ENCODE measurements at places on chromosomes 5 and 9.
A peak's percentile ranks its signal among the peaks of the same experiment; 100 is the strongest.

DNA sequence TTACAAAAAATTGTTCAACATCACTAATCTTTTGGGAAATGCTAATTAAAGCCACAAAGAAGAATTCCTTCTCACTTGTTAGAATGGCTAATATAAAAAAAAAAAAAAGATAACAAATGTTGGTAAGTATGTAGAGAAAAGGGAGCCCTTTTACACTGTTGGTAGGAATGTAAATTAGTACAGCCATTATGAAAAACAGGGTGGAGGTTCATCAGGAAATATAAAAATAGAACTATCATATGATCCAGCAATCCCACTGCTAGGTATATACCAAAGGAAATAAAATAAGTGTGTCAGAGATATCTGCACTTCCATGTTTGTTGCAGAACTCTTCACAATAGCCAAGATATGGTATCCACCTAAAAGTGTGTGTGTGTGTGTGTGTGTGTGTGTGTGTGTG lies 83.5 kb upstream of the RGMB start:
- DNase-seq, result no peak

- no peak for DNase-seq
Observed at GRCh38 chr9:111502506-111502905, 18.3 kb upstream of the ECPAS start.

DNA sequence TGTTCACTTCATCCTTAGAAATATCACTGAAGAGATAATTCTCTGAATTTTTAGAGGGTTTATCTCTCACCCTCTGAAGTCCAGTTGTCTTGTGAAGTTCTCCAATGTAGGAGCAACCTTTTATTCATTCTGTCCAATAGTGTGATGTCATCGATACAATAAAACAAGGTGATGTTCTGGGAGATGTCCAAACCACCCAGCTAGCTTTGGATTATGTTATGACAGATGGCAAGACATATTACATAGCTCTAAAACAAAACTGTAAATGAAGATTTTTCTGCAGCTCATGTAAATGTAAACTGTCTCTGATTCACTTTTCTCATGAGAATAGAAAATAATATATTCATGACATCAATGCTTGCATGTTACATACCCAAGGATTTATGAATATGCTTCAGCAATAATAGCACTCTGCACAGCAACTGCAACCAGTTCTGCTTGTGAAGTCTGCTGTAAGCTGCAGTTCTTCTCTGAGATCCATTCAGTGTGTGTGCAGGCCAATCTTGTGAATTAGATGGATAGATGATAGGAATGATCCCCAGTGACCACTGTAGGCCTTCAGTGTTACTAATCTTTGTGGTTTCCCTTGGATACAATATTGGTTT lies 172.6 kb upstream of the CDH12 start:
- no peak for DNase-seq

DNA sequence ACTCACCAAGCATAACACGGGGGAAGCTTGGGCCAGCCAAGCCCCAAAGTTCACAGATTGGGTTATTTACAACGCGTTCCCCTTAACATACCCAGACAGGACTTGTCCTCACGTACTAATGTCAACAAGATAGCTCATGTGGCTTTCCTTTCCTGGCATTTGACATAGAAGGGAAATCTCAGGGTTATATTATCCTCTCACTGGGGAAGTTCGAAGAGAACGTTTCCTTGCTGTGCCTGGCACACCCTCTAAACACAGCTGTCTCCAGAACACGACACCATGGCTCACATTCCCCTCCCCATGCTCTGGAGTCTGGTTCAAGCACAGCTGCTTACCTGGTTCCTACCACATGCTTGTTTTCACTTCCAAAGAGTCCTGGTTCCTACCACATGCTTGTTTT lies 46.8 kb upstream of the OTULINL start:
- no peak for DNase-seq

DNA sequence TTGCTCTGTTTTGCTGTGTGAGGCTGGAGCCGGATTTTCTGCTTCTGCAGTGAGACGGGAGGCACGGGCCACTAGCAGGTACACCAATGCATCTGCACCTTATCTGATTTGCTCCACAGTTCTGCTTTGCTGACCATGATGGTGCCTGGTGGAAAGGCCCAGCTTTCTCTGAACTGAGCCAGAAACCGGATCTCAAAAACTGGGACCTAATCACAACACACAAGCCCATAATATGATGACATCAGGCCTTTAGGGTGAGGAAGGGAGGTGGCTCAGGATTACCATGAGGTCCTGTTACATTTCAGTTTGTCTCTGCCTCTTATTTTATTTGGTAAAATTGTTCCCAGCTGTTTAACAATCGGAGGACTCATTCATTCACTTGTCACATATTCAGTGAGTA lies 49.8 kb downstream of the FGF1 start:
- DNase-seq, result no peak

DNA sequence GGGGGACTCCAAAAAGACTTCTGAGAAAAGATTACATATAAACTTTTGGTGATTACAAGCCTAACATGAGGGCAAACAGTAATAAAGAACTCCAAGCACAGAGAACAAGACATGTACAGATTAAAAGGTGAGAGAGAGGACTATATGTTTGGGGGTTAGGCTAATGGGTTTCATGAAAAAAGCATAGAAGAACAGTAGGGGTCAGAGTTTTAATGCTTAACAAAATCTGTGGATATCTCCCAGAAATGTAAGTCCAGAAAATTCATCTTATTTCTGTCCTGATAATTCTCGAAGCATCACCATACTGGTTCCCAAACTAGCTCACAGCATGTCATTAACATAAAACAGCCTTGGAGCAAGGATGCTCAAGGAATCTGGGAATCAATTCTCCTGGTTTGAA lies 137.2 kb downstream of the ARRDC3 start:
- no peak for DNase-seq

- DNase-seq, result no peak
Observed at GRCh38 chr9:128643519-128644300, 12.9 kb downstream of the DYNC2I2 start.

GRCh38 chr9:5455181-5455580 lies 4.8 kb downstream of the CD274 start:
- no peak for DNase-seq

- no peak for DNase-seq
Observed at GRCh38 chr9:92432350-92432749, 8.1 kb upstream of the OMD start.

GRCh38 chr5:154203798-154204578 lies 13.5 kb downstream of the GALNT10 start:
- no peak for DNase-seq

DNA sequence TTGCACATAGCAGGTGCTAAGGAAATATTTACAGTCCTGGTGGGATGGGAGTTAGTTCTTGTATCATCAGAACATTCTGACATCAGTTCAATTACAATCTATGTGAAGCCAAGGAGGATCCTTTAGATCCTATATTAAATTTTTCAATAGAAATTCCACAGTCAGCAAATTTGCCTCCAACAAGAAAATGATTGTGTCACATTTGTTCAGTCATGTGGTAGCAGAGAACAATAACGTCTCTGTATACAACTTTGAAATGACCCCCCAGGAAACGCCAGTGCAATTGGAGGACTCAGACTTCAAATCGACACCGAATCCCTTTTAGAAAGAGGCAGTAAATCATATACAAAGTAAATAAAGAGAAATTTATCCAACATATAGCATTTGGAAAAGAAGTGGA lies 392.1 kb downstream of the DTWD2 start:
- no peak for DNase-seq

GRCh38 chr5:51027271-51027670 lies 356.0 kb upstream of the ISL1 start:
- no peak for DNase-seq

DNA sequence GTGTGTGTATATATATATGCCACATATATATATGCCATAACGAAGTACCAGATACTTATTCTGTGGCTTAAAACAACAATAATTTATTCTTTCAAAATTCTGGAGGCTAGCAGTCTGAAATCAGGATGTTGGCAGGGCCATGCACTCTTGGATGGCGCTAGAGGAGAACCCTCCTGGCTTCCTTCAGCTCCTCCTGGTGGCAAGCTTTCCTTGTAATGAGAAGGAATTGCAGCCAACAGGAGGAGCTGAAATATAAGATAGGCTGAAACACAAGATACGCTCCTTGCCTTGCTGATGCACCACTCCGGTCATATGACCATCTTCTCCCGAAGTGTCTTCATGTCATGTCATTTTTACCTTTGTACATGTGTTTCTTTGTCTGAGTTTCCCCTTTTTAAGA lies 368.1 kb upstream of the CTNND2 start:
- no peak for DNase-seq

GRCh38 chr5:76230711-76231285 lies 147.6 kb downstream of the SV2C start:
- DNase-seq, result no peak

GRCh38 chr5:77177576-77177975 lies 32.9 kb upstream of the PDE8B start:
- no peak for DNase-seq

DNA sequence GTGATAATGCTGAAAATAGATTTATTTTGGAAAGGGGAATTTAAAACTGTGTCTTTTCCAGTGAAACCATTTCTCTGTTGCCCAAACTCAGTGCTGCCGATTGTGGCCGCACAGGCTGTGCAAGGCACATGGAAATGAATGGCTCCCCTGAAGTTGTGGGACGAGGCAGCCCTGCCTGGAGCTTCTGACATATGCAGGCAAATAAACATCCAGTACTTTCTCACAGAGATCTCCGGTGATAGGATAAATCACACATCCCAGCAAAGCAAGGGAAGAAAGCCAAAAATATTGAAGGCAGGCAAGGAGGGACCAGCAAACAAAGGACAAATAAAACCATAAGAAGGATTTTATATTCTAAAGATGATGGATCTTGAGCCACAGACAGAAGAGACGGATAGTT lies 464.5 kb downstream of the MTRR start:
- no peak for DNase-seq

DNA sequence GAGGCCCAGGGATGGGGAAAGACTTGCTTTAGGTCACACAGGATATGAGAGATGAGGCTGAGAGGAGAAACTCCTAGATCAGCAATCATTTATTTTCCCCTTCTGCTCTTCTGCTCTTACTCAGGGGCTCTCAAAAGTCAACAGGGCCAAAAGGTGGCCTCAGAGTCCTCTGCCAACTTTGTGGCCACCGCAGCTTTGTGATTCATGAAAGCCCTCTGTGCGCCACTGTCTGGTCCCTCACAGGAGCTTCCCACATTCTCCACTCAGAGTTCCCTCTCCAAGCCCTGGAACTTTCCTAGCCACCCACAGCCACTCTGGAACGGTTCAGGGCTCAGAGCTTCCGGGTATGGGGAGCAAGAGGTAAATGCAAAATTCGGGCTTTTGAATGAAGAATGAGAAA lies 82.4 kb downstream of the COL27A1 start:
- no peak for DNase-seq

DNA sequence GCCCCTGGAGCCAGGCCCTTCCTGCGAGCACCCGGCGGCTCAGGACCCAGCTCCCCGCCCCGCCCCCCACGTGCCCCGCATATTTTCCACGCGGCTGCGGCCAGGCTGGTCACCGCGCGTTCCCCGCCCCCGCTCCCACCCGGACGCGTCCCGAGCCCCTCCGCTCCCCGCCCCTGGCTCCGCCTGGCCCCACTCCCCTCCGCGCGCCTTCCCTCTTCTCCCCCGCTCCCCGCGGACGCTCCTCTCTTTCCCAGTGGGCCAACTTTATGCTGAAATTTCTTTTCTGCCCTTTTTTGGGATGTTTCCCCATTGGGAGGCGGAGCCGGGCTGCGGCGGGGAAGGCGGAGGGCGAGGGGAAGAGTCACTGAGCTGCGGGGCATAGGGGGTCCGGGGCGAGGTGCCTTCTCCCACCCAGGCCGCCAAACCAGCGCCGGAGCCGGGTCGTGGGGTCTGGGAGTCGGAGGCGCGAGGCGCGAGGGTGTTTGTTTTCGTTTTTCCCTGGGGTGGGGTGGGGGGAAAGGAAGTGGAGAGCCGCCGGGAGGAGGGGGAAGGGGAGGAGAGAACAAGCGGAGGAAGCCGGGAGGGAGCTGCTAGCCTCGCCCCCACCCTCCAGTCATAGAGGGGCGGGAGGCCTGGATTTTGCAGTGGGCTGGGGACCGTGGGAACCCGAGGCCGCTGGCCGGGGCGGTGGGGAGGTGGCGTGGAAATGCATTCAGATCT lies 1.0 kb upstream of the TPM2 start:
- DNase-seq, result peak; percentile 35

- DNase-seq, result no peak
Observed at GRCh38 chr9:6024035-6024554, 8.7 kb upstream of the RANBP6 start.

DNA sequence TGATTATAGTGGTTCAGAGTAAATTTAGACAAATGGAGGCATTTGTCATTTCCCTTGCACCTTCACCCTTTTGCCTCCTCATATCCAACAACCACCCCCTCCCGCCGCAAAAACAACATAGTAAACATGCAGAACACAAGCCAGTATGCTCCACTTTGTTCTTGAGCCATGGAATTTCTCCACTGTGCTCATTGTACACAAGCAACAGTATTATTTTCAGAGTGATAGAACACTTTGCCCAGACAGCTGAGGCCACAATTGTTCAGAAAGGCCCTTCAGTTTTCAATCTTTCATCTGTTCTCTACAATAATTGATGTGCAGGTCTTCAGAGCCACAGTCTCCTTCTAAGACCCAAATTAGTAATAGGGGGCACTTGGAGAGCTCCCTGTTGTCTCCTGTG lies 272.8 kb upstream of the SLC30A5 start:
- no peak for DNase-seq

GRCh38 chr5:142939006-142939405 lies 168.8 kb downstream of the ARHGAP26 start:
- DNase-seq, result no peak

DNA sequence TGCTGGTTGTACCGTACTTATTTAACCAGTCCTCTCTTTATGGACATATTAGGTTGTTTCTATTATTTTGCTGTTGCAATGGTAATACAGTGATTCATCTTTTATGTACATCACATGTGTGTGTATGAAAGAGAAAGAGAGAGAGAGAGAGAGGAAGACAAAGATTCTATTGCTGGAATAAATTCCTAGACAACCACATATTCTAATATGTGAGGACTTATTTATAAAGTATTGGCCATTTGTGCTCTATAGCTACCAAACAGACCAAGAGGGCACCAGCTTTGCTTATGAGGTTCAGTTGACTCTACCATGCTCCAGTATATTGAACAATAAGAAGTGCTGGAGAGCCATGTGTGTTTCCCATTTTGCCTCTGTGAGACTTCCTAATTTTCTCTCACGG lies 513.5 kb downstream of the DMAC1 start:
- DNase-seq, result no peak

GRCh38 chr5:103435136-103435889 lies 127.3 kb downstream of the NUDT12 start:
- no peak for DNase-seq

- DNase-seq, result no peak
Observed at GRCh38 chr5:138824516-138824915, 50.6 kb downstream of the LRRTM2 start.
